ENCODE measurements at places on chromosomes 3 and 15.

DNA sequence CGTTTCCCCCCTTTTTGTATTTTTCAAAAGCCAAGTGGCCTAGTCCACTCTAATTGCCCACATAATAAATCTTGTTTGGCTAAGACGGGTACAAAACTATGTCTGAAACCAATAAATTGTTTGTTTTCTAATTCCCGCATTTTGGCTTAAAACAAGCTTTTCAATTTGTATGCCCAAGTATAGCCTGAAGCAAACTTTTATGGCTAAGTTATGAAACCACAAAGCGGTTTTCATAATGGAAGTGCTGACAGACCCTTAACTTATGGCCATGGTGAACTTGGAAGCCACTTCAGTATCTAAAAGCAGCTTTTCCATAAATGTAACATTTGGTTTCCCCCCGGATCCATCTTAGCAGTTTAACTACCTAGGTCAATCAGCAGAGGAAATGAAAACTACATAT, 29.9 kb upstream of the POLR2M start:
- no peak for DNase-seq

- no peak for DNase-seq
Observed at GRCh38 chr15:34373951-34374350, 7.0 kb upstream of the LPCAT4 start.

DNA sequence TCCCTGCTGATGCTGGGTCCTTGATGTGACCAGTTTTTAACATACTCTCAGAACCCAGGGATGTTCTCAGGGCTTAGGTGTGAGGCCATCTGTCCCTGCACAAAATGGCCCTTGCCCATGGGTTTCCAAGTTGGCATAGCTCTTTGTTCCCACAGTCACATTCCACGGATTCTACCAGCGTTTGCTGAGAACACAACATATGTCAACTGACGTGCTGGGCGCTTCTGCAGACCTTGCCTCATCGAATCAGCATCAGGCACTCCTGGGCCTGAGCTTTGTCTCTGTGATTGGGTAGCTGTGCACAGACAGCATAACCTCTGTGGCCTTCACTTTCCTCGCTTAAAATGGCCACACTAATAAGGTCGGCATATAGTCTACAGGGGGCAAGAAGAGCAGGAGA, 69.0 kb downstream of the MGLL start:
- DNase-seq, result no peak

DNA sequence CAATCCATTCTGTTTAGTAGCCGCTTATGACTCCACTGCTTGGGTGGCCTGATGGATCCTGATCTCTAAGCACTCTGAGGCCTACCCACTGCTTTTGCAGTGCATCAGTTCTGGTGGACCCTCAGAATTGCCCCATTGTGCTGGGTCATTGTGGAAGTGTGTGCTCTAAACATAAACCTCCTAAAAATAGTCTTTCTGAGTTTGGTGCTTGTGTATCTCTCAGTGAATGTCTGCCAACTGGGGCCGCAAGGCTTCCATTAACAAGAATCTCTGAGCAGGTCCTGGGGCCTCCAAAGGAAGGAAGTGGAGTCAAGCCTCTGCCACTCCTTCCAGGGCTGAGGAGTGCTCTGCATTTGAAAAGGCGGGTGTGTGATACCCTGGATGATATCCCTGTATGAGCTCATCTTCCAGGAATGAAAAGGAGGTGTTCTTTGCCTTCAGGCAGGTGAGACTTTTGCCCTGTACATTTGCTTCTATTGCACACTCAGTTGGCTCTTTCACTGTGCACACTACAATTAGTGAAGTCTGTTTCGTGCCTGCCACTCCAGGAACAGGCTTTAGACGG, 80.0 kb upstream of the CACNA2D3 start:
- no peak for DNase-seq

DNA sequence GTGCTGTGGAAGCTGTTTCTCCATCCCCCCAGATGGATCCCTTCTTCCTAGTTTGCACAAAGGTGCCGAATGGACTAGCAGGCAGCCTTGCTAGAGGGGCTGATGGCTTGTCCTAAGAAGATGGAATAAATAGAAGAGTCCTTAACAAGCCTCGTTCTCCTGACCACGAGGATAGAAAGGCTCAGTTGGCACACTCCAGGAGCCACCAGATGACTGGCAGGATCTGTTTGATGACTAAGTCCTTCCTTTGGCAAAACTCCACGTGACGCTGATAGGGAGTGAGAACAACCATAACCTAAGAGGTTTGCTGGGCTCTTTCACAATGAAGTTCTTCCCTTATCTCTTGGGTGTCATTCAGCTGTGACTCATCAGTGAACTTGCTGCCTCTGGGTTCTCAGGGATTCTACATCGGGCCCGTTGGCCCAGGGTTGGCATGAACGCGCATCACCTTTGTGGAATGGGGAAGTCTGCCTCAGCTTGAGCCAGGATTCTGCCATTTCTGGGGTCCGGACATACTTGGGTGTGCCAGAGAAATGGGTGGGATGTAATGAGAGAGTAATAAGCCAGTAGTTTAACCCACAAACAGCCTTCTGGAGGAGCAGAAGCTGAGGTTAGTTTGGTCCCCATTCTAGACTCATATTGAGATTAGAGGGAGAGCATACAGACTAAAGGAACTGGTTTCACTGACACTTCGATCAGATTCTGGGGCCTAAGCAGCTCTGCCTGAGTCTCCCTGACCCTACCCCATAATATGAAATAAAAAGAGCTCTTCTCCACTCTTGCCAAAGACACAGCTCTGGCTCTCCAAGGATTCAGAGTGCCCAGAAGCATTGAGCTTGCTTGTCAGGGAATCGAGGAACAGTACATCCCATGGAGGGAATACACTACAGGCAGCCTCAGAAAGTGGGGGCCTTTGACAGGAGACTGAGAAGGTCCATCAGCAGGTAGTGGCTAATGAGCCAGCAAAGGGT, 2.0 kb upstream of the MELTF start:
- peak; percentile 83 for DNase-seq

- no peak for DNase-seq
Observed at GRCh38 chr3:53628536-53629401, 134.4 kb downstream of the CACNA1D start.

DNA sequence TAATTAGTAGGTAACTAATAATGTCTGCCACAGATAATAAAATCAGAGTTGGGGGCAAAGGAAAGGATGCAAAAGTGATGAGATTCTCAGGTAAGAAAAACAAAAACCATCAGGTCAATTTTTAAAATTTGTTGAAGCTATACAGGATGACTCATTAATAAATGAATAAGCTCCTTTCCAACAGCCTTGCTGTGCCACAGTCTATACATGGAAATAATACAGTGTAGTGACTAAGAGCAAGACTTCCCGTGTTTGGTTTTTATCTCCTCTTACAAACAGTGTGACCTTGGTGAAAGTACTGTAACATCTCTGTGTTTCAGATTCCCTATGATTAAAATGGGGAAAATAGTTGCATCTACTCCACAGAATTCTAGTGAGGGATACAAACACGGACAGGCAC, 331.6 kb downstream of the PYDC2 start:
- no peak for DNase-seq

- DNase-seq, result no peak
Observed at GRCh38 chr3:79006077-79006476, 761.7 kb downstream of the ROBO1 start.

DNA sequence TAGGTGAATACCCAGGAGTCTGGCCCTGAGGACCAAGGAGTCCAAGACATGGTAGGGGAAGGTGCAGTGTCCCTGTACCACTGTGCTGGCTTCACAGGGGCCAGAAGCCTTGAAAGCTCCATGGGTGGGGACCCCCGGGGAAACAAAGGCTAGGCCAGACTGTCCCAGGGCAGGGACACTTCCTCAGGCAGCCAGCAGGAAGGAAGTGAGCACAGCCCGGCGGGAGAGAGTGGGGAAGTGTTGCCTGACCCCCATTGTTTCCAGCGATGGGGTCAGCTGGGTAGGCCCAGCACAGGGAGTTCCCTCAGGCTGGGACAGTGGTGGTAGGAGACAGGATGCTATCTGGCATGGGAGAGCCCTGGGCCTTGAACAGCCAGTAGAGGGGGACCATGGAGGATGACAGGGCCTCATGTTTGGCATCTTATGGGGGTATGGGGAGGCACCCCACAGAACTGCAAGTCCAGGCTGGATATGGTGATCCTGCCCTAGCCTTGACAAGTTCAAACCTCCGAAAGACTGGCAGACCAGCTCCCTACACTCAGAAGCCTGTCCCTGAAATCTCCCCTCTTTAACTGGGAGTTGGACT, 1.2 kb upstream of the HYAL2 start:
- DNase-seq, result no peak

GRCh38 chr15:74830868-74831267, 4.4 kb downstream of the CPLX3 start:
- DNase-seq, result no peak

GRCh38 chr15:98801234-98801561, 152.9 kb downstream of the IGF1R start:
- no peak for DNase-seq

DNA sequence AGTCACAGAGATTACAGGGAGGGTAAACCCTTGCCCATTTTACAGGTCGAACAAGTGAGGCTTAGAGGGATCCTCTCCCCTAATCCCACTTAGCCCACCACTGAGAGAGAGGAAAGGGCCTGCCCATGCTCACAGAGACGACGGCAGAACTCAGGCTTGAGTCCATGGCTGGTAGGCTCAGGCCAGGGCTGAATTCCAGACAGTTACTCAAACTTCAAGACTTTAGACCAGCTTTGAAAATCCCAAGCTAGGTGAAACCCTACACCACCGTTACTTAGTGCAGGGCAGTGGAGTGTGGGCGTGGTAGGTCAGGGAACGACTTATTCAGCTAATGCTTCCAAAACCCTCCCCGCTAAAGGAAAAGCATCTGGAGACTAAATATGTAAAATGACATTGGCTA, 16.4 kb downstream of the GRIP2 start:
- no peak for DNase-seq

GRCh38 chr3:45105855-45106671, 40.1 kb downstream of the CDCP1 start:
- DNase-seq, result no peak

DNA sequence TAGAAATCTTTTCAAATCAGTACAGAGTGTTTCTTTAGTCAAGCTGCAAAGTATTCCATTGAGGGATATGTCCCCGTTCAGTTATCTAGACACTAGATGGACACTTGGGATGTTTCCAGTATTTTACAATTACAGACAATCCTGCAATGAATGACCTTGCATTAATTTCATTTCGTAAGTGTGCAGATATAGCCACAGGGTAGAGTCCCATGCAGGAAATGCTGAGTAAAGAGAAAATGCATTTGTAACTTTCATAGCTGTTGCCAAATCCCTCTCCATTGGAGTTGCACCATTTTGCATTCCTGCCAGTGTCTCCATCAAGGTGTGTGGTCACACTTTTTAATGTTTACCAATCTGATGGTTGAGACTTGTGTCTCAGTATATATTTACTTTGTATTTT, 92.5 kb downstream of the LIPC start:
- no peak for DNase-seq

GRCh38 chr3:20324664-20325478, 138.9 kb upstream of the SGO1 start:
- no peak for DNase-seq

DNA sequence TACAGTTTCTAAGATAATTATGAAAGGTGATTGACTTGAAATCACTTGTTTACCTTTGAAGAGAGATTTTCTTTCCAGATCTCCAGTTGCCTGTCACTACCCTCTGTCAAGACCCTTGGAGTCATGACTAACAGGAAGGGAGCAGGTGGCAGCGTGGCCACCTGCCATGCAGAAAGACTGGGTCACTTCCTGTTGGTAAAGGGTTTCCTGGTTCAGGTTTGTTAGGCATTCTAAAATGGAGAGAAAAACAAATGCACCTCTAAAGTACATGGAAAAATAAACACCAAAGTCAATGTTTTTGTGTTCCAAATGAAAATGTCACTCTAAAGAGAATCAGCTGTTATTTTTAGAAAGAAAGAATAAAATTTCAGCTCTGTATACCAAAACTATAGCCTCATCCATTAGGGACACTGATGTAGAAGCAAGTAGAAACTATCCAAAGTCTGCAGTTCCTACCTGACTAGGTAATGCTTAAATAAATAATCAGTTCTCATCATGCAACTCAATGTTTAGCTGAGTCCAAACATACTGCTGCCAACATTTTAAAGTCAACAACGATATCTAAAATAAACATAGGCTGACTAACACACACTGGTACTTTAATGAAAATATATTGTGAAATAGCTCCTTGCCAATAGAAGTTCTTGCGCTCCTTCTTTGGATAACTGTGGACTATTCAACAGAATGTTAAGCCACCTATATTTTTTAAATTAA, 23.9 kb upstream of the TM4SF1 start:
- DNase-seq, result no peak

- DNase-seq, result no peak
Observed at GRCh38 chr15:60379525-60380274, 18.1 kb downstream of the ANXA2 start.

GRCh38 chr3:76011121-76011520, 225.8 kb upstream of the ZNF717 start:
- no peak for DNase-seq

GRCh38 chr15:75368689-75369239, 357 bp upstream of the MAN2C1 start:
- no peak for DNase-seq

DNA sequence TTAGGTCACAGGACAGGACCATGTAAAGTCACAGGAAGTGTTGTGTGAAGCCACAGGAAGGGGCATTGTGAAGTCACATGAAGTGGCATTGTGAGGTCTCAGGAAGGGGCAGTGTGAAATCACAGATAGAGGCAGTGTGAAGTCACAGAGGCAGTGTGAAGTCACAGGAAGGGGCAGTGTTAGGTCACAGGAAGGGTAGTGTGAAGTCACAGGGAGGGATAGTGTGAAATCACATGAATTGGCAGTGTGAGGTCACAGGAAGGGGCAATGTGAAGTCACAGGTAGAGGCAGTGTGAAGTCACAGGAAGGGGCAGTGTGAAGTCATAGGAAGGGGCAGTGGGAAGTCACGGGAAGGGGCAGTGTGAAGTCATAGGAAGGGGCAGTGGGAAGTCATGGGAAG, 37.9 kb downstream of the GASK1A start:
- no peak for DNase-seq

DNA sequence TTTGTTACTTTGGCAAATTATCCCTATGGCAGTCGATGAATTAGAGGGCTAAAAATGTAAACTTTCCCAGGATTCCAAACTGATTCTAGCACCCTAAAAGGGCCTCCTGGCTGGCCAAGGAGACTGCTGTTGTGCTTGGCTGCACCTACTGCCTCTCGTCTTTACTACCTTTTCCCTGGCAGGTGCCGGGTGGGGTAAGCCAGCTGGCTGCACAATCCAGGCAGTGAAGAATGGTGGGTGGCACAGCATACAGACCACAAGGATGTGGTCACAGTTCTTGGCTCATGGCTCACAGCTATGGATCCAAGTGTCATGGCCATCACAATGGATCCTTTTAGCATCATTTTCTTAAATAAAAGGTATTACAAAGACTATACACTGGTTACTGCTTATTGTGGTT, 20.7 kb upstream of the SLC25A26 start:
- no peak for DNase-seq
